ENCODE measurements at places on chromosomes 5 and 9. TPM values are rescaled to one million over a fixed set of nuclear protein-coding genes. Genes with fewer than 3 reads are reported as not detected.

Gene SURF6
- 17.4 TPM for total RNA-seq

Gene KCNT1
- not detected for total RNA-seq

Gene SNX18
- 30.6 TPM for total RNA-seq

Gene CATSPER3
- total RNA-seq = 0.13 TPM

Gene SLC1A3
- 4.3 TPM for total RNA-seq

Gene MAMDC4
- 6.4 TPM for total RNA-seq

Gene GPX8
- 42.5 TPM for total RNA-seq

Gene HDHD3
- total RNA-seq = 22.3 TPM

GRCh38 chr5:171893290-171893886 is 107.8 kb downstream of the SMIM23 start:
- no peak for DNase-seq

GRCh38 chr9:30967476-30967875 is 1417.0 kb upstream of the ACO1 start:
- DNase-seq = peak; percentile 12

DNA sequence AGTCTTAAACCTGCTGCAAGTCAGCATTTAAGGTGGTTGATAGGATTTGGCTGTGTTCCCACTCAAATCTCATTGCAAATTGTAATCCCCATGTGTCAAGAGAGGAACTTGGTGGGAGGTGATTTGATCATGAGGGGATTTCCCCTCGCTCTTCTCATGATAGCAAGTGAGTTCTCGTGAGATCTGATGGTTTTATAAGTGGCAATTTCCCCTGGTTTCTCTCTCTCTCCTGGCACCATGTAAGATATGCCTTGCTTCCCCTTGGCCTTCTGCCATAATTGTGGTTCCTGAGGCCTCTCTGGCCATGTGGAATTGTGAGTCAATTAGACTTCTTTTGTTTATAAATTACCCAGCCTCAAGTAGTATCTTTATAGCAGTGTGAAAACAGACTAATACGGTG is 84.3 kb upstream of the SMC2 start:
- DNase-seq = peak; percentile 41

DNA sequence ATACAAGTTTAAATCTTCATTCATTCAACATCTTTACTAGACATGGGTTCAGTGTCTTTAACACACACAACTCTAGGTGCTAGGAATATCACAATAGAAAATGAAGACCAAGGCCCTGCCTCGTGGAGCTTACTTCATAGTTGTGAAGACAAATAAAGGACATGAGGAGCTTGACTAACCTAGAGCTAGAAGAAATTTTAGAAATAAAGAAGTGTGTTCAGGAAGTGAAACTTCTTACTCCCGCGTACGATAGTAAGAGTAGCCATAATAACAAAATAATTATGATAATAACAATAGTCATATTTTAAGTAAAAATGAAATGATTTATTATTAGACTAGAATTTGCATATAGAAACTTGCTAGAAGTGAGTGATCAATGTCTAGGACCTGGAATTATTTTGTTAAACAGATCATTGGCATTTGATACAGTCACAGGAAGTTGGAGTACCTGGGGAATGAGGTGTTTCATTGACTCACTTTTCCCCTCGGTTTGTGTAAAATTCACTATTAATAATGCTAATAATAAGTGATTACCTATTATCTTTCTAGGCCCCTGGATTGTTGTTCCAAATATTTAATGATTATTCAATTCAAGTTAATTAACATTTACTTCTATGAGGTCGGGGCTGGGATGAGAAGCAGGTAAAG is 331.3 kb downstream of the NSG2 start:
- no peak for DNase-seq

DNA sequence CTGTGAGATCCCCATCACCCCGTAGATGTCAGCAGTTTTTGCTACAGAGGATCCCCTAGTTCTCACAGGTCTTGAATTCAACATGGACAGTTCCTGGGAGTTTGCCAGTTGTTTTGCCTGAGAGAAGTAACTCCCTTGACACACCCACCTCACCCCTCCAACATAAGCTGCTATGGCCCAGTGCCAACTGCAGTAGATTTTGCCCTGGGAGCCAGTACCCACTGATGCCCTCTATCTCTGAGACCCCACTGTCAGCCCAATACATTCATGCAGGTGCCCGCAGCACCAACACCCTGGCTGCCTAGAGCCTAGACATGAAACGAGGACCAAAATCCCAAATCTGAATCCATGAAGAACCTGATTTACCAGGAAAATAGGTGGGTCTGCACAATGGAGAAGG is 583.9 kb upstream of the CTNND2 start:
- DNase-seq = no peak

DNA sequence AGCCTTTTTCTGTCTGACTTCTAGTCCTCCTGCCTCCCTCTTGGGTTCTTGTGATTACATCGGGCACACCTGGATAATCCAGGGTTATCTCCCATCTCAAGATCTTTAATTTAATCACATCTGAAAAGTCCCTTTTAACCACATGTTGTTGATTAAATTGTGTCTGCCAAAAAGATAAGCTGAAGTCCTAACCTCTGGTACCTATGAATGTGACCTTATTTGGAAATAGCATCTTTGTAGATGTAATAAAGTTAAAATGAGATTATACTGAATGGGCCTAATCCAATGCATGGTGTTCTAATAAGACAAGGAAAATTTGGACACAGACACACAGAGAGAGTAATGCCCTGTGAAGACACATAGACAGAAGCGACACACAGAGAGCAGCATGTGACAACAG is 232.4 kb downstream of the KCTD16 start:
- DNase-seq = no peak

- DNase-seq = no peak
Measured at GRCh38 chr9:133247632-133248031, 27.4 kb downstream of the ABO start.

DNA sequence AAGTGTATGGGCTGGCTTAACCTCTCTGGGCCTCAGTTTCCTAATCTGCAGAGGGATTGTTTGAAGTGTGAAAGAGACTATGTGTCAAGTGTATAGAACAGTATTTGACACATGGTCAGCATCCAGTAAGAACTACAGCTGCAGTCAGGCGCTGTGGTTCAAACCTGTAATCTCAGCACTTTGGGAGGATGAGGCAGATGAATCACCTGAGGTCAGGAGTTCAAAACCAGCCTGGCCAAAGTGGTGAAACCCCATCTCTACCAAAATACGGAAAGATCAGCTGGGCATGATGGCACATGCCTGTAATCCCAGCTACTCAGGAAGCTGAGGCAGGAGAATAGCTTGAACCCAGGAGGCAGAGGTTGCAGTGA is 31.9 kb upstream of the STING1 start:
- no peak for DNase-seq

DNA sequence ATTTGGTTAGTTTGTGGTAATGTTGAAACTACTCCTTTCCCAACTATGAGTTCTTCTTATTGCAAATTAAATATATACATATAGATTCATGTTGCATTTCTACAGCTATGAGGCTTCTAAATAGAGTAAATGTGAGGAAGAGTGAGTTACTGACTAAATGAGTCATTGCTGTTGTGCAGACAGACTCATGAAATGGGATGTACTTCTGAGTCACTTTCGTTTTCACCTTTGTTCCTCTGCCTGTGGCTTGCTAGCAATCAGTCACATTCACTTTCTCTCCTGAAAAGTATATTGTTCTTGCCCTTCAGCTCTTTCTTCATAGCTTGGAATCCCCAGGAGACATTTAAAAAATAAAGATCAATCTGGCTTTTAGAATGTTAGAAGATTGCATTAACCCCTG is 295.5 kb upstream of the SMC2 start:
- peak; percentile 80 for DNase-seq

DNA sequence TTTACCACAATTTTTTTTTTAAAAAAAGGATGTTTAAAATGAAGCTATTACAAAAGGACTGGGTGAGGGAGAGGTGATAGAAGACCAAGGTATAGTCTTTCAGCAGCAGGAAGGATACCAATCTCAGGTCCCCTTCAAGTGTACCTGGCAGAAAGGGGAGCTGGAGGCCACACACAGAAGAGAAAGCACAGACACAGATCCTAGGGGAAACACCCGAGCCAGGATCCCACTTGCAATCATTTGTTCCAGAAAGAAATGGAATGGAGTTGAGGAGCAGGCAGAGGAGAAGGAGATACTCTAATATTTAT is 5.6 kb downstream of the GNPDA1 start:
- no peak for DNase-seq

DNA sequence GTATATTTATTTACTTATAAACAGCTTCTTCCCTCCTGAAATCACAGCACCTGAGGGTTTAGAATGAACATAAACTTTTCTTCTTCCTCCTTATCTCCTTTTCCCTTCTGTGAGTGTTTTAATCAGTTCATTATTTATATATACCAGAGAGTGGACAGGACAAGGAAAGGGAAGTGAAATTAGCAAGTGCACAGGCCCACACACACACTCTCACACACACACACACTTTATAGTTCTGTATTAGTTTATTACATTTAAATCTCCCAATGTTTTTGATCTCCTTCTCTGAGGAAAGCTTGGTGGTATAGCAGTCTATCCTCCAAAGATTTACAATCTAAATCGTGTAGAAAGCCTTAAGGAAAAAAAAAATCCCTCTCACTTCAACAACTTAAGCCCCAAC is 353.5 kb downstream of the NDUFS4 start:
- DNase-seq = no peak

GRCh38 chr9:82458296-82458695 is 469.7 kb downstream of the SPATA31D1 start:
- DNase-seq = no peak

DNA sequence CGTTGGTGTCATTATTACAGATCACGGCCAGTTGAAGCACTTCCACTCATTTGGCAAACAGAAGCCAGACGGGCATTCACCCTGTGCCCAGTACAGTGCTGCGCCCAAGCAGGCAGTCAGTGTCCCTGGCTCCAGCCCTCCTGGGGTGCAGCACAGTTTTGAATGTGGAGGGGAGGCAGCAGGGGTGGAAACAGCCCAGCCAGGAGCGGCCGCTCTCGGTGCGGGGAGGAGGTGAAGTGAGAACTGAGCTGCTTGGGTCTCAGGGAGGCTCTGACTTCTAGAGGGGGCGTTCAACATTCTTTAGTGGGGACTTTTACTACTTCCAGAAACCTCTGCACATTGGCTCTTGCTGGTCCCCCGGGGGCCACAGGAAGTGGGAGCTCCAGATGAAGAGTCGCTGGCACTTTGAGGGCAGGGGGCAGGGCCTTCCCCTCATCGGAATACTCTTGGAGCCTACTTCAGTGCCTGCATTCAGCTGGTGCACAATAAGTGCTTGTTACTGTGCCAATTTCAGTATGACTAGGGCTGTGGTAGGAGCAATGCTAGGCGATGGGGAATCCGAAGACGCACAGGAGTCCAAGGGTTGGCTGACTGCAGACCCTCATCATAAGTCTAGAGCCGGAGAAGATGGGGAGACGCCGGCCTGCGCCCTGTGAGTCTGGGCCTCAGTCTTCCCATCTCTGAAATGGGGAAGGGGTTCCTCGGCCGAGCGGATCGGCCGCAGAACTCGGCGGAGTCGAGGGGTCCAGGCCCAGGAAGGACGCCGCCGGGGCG is 492 bp upstream of the NEK6 start:
- DNase-seq = no peak

DNA sequence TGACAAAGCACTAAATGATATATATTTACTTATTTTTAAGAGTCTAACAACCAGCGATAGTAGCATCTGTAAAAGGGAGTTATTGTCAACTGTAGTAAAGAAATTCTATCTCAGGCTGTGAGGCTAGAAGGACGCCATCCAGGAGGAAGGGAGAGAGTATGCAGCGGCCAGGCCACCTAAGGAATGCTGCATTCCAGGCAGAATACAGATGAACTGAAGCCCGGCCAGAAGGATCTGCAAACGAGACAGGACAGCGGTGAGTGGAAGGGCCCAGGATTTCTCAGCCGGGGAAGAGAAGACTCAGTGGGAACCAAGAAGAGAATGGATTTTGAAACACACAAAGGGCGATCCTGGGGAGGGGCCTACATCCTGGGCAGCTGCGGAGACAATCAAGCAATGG is 7.4 kb downstream of the RETREG1 start:
- DNase-seq = no peak
